ENCODE measurements at places on chromosomes 4 and X. TPM values are rescaled to one million over a fixed set of nuclear protein-coding genes. Genes with fewer than 3 reads are reported as not detected.

- DNase-seq = no peak
Observed at GRCh38 chr4:125322366-125322730, 7.6 kb downstream of the FAT4 start.

DNA sequence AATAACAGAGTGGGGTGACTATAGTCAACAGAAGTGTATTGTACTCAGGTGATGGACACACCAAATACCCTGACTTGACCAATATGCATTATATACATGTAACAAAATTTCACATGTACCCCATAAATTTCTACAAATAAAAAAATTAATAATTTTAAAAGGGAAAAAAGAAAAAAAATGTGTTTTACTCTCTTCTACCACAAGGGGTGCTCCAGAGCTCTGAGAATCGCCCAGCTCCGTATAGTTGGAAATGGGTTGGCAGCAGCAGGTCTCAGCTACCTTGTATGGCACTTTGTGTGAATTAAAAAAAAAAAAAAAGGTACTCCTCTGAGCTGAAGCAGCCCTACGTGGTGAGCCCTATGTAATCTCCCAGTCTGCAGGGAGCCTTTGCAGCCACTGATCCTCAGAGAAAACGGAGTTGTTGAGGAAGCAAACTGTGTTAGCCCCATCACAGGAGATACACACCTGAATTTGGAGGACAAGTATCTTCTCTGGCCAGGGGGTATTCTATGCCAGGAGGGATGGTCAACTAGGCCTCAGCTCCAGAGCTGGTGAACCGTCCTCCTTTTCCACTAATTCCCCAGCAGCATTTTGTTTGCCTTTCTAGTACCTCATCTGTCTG, 17.2 kb upstream of the POLA1 start:
- peak; percentile 16 for DNase-seq

GRCh38 chr4:180557950-180558349, 1685.3 kb upstream of the TENM3 start:
- DNase-seq = no peak

The BCLAF3 gene
- total RNA-seq = 4.8 TPM

DNA sequence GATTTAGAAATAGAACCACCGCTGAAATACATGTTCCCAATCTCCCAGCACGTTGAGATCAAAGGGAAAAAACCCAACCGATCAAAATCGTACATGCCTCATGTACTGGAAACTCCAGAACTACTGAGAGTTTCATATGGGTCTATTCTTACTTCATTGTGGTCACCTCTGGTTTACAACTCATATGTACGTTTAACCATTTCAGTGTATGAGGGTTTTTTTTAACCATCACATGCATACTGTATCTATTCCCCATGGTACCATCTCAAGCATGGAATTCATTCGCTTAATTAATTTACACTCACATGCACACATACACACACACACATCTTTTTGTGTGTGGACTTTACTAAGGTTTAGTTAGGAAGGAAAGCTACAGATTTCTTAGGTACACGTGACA, 46.0 kb upstream of the CLNK start:
- no peak for DNase-seq

GRCh38 chrX:57104406-57104805, 16.9 kb downstream of the SPIN2B start:
- DNase-seq = no peak

DNA sequence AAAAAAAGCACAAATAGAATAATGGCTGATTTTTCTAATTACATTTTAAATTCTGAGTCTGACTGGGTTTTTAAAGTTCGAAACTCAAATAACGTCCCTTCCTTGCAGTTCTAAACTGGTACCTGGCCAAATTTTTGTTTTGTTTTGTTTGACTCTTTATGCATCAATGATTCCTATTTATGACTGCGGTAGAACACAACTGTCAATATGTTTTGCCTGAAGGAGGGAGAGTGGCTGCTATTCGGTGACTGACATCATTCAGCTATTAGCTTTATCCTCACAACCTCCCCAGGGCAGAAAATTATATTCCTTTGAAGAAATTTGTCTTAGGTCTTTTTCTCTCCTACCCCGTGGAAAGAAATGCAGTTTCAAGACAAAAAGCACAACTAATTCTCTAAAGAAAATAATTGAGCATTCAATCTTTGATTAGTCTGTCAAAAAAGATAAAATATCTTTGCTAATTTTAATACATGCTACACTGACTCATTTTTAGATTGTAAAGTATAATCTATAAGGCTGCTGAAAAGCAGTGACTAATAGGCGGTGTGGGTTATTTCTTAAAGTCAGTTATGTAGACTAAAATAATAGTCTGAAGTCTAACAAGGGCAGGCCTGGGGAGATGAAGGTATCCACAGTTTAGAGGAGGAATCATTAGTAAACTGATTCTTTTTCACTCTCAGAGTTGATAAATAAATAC, 61.9 kb downstream of the TMEM150C start:
- no peak for DNase-seq

- DNase-seq = no peak
Observed at GRCh38 chr4:79446145-79446544, 38.1 kb upstream of the GK2 start.

GRCh38 chr4:113950207-113950606, 29.2 kb downstream of the ARSJ start:
- no peak for DNase-seq

The SH3TC1 gene
- 2.9 TPM for total RNA-seq

All from NCI-H460 (cell line).